ENCODE measurements at places on chromosomes 6 and 20. TPM values are rescaled to one million over a fixed set of nuclear protein-coding genes. Genes with fewer than 3 reads are reported as not detected.

DNA sequence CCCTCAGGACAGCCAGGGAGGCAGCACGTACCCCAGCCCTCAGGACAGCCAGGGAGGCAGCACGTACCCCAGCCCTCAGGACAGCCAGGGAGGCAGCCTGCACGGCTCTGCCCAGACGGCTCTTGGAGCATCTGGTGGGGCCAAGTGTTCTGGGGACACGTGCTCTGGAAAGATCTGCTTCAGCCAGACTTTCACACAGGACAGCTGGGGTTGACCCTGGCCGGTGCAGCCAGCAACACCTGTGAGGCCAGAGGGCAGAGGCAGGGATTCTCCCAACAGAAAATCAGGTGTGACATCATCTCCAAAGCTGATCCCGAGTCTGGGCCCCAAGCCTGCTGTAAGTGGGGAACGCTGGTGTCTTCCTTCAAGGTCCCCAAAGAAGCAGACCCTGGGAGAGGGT is 55.5 kb upstream of the SLCO4A1 start:
- no peak for DNase-seq

DNA sequence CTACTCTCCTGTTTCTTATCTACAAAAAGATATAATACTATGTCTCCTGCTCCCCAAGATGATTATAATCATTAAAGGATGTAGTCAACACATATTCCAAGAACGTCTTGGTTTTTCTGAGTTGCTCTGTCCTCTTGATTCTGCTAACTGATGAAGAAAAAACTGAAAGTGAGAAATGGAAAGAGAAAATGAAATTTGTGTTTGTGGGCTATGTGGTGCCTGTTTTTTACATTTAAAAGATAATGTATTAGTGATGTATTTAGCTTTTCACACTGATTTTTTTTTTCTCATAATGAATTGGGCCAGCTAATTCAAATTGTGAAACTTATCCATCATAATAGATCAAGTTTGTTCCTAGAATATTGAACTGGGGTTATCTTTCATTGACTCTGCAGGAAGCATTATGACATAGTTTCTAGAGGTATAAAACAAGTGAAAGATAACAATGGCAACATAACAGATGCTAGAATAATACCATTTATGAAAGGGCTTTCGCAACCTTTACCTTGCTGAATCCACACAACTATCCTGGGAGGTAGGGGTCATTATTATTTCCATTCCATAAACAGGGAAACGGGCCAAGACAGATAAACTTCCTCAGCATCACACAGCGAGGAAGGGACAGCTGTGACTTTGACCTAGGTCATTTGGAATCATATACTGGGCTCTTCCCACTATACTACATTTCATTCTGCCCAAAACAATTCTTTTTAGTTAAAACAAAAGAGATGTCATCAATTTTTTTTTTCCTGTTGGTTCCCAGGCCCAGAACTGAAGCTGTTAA is 336.7 kb downstream of the GJA1 start:
- no peak for DNase-seq

- DNase-seq, result no peak
Observed at GRCh38 chr20:15976047-15976736, 597.1 kb downstream of the KIF16B start.

- DNase-seq, result no peak
Observed at GRCh38 chr6:111792241-111792640, 81.0 kb downstream of the FYN start.

GRCh38 chr6:39466631-39467030 is 144.1 kb upstream of the KCNK16 start:
- no peak for DNase-seq

The FABP7 gene
- total RNA-seq, result not detected

The IL17F gene
- not detected for total RNA-seq

DNA sequence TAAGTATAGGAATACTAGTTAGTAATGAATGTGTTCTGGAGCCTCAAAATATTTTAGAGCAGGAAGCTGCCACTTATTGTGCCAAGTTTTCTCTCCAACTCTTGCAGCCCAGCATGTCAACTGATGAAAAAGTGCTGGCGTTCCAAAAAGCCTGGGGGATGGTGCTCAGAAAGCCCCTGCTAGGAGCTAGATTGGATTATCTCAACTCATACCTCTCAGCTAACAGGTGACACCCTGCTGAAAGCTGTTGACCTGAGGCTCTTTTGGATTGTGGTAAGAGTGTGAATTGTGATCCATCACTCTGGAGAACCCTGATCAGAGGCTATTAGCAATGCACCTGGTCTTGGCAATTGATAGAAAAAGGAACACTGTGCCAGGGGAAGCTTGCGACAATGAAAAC is 580.4 kb downstream of the EYS start:
- no peak for DNase-seq

GRCh38 chr6:3743541-3743940 is 8.0 kb downstream of the PXDC1 start:
- no peak for DNase-seq

The TP53TG5 gene
- total RNA-seq, result 1.1 TPM

The LCA5 gene
- 5.2 TPM for total RNA-seq

DNA sequence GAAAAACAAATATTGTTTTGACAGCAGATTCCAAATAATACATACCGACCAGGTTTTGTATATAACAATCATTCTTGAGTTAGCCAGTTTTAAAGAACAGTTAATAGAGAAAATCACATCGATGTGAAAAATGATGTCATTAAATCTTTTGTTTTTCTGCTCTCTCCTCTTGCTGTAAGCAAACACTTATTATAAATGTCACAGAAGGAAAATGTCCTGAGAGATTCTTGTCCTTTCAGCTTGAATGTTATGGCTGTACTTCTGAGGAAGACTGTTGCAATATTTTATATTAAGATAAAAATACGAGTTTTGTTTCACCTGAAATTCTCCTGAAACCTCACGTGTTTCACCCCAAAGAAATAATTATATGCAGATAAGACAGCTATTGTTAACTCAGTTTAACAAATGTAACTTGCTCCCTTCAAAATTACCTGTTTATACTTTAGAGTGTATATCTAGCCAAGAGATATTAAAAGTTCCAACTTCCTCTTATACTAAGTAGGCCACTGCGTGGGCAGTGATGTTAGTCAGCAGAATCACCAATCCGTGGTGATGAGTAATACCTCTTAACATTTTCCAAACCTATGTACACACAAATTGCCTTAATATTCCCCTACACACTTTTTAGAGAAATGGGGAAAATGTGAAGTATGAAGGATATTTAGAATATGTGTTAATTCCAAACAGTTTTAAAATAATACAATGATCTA is 1111.4 kb upstream of the CITED2 start:
- no peak for DNase-seq

The NKX2-4 gene
- not detected for total RNA-seq

DNA sequence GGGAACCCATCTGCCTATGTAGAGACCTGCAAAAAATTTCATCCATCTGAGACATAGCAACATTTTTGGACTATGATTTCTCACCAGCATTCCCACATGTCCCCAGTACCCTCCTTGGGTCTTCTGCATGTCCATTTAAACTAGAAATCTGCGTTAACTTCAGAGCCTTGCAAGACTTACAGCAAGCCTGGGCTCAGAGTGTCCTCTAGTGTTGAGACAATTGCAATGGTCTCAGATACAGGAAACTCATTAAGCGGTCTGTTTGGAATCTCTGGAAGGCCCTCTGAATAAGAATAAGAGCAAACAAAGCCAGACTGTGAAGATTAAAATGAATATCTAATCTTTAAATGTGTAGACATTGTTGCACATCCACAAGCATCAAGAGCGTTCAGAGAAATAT is 20.5 kb upstream of the PI3 start:
- DNase-seq, result no peak

The OCSTAMP gene
- not detected for total RNA-seq

The TRIM40 gene
- total RNA-seq, result not detected

- DNase-seq, result no peak
Observed at GRCh38 chr6:135974426-135974825, 122.9 kb downstream of the PDE7B start.

DNA sequence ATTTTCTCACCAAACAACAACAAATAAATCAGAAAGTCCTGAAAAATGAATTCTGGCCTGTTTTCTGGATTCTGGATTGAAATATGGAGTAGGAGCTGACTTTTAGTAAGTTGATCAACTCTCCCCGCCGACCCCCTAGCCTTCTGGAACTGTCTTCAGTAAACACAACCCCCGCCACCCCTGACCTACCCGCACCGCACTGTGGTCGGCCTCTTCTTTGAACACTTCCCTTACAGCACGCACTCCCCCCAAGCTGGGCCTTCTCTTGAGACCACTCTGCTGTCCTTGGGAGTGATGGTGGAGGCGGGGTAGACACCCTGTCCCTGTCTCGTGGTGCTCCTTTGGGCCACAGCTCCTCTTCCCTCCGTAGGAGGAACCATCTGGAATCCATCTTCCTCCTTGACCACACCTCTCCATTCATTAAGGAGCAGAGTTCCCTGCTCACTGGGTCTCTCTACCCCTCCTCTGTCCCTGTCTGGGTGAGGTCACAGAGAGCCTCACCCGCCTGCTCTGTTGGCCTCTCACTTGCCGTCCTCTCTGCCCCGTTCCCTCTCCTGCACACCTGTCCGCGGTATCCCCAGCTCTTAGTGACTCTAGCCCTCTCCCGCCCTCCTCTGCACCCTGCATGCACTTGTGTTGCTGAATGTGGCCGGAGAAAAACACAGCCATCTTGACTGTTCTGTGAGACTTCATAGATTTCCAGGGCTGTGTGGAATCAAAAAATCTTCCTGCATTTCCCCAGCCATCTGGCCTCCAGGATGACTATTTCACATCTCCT is 19.1 kb downstream of the SYNJ2 start:
- no peak for DNase-seq

- peak; percentile 95 for DNase-seq
Observed at GRCh38 chr20:46562373-46563169, 12.1 kb upstream of the OCSTAMP start.

DNA sequence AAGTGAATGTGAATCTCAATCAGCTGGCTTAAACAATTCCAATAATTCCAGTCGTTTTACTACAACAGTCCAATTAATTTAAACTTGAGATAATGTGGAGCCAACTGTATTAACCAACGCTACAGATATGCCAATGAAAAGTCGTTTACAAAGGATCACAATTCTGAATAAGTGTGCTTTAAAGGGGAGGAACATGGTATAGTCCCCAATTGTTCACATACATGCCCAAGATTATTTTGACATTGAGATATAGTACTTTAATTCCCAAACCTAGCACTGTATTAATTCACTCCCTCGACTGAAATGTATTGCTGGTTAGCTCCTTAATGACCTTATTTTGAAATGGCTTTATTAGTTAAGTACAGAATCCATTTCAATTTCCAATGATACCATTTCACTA is 2.5 kb downstream of the AKIRIN2 start:
- no peak for DNase-seq

The MCCD1 gene
- total RNA-seq, result not detected

- no peak for DNase-seq
Observed at GRCh38 chr6:18161431-18161830, 6.2 kb downstream of the KDM1B start.

DNA sequence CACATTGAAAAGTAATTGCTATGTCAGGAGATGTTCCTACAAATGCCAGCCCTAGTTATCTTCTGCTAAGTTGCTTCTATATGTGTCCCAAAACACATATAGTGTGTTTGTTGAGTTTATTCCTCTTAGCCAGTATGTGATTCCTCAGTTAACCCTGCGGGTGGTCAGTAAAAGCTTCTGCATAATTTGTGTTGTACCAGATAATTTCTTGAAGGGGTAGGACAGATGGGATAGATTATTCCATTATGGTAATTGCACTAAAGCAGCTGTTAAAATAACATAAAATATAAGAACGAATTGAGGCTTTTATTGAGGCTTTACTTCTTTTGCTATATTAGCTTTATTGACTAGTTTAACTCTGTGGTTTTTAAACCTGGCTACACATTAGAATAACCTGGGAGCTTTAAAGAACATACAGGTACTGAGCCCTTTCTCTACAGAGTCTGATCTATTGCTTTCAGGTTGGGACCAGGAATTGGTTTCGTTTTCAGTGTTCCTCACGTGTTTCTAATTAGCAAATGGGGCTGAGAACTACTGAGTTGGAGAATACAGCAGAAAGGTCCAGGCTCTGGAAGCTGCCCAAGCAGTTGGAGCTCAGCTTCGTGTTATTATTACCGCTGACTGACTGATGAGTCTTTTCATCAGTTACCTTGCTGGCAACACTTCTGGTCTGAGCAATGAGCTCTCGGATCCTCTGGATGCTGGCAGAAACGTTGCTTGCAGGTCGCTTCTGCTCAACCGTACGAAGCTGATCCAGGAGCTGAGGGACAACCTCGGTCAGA is 56.9 kb downstream of the FAM229B start:
- no peak for DNase-seq

The PSORS1C2 gene
- not detected for total RNA-seq

- no peak for DNase-seq
Observed at GRCh38 chr6:35973670-35974222, 50.7 kb downstream of the SLC26A8 start.

The CFB gene
- 13.1 TPM for total RNA-seq

- DNase-seq, result no peak
Observed at GRCh38 chr20:45842169-45842812, 8.7 kb downstream of the SNX21 start.

GRCh38 chr6:31204751-31205145 is 34.3 kb upstream of the POU5F1 start:
- DNase-seq, result no peak

- DNase-seq, result no peak
Observed at GRCh38 chr20:49979030-49979832, 3.5 kb upstream of the SNAI1 start.

- no peak for DNase-seq
Observed at GRCh38 chr20:25987073-25987927, 290.6 kb upstream of the ZNF337 start.

The ROS1 gene
- total RNA-seq, result not detected

The TNNC2 gene
- 0.46 TPM for total RNA-seq

GRCh38 chr6:41781366-41781730 is 766 bp downstream of the PRICKLE4 start:
- no peak for DNase-seq

DNA sequence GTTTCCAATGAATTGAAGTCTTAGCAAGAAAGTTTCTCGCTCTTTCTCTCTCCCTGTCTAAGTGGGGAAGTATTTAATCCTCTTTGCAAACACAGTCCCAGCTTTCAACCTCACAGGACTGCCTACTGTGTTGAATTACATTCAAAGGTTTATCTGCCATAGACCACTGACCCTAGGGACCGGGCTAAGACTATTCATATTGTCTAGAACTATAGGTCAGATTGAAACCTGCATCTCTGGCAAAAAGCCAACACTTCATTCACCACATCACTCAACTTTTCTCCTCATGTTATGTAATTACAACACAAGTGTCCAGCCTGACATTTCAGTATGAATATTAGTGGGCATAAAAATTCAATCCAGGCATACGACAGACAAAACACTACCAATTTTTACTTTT is 314.7 kb upstream of the RSPO3 start:
- no peak for DNase-seq

GRCh38 chr6:78952362-78952761 is 85.0 kb downstream of the IRAK1BP1 start:
- no peak for DNase-seq

DNA sequence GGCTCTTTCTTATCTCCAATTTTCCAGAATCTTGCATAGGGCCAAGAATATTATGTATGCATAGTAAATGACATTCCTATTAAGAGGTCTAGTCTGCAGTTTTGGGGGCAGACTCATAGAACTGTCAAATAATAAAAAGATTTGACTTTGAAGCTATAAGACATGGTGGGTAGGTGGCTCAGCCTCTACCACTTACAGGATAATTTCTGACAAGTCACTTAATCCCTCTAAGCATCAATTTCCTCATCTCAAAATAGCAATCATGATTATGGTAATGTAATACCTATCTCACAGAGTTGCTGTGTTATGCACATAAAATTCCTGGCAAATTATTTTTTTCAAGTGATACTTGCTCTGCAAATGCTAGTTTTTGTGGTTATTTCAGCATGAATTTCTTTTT is 329.1 kb downstream of the PLCB1 start:
- DNase-seq, result no peak

- no peak for DNase-seq
Observed at GRCh38 chr6:14216946-14217684, 99.5 kb downstream of the CD83 start.

Data from esophagus muscularis mucosa (tissue), 4 donors.